NCI-H1105 treated with DMSO at 0.1 percent for 48 hours (cell line): ENCODE measurements at places on chromosomes 1 and 21.
A peak's percentile ranks its signal among the peaks of the same experiment; 100 is the strongest.

DNA sequence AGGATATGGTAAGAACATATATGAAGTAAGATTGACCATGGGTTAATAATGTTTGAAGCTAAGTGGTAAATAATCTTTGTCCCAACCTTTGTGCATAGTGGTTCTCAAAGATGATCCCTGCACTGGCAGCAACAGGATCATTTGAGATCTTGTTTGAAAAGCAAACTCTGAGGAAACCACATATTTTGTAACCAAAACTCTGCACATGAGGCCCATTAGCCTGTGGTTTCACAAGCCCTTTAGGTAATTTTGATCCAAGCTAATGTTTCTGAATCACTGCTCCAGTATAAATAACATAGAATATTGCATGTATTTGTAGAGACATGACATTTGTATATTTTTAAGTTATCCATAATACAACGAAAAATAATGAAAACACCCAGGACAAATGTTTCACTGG lies 147.9 kb upstream of the RGS18 start:
- DNase-seq, result no peak

- DNase-seq, result no peak
Observed at GRCh38 chr21:21666689-21667088, 668.5 kb downstream of the NCAM2 start.

DNA sequence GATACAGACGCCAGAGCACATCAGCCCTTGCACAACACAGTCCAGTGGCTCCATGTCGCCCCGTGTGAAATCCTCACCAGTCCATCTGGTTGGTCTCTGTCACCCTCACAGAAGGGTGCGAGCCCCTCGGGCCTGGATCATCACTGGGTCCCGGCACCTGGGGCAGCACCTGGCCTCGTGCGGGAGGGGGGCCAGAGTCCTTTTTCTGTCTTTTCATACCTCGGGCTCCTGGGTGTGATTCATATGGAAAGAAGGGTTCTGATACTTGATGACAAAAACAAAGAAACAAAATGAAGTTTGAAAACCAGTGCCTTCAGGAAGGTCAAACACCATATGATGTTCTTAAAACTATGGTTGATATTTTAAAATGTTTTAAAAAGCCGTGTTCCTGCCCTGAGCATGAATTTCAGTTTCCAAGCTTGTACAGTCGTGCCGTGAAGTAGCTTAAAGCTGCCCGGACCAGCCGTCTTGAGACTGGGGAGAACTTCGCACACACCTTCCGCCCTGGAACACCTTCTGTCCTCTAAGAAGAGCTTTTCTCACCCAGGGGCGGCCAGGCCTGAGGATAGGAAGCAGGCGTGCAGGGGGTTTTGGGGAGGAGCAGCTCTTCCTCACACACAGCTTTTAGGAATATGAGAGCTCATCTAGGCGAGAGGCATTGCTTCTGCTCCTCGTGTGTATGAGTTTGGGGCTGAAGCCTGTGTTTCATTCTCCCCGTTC lies 35.2 kb downstream of the SLC37A1 start:
- no peak for DNase-seq

DNA sequence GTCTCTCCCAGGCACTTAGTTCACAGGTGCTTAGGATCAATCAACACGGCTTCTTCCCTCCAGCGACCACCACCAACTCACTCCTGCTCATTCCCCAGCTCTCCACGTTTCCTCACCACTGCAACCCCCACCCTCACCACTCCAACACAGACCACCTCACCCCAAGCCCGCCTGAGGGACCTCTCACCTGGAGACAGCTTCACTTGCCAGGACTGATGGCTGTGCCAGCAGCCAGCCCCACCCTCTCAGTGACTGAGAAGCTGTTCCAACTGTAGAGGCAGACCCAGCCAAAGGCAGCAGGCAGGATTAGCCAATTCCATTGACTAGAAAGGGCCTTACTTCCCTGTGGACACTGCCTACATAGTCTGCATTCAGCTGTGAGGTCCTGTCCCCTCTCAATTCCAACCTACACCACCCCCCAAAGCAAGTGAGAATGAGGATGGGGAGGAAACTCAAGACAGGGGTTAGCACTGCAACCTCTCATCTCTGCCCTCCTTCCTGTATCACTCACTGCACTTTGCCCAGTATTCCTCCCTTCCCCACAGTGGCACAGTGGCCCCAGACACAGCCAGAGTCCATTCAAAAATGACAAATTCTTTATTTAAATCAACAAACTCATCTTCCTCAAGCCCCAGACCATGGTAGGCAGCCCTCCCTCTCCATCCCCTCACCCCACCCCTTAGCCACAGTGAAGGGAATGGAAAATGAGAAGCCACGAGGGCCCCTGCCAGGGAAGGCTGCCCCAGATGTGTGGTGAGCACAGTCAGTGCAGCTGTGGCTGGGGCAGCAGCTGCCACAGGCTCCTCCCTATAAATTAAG lies 7.6 kb downstream of the TAGLN2 start:
- DNase-seq, result no peak

GRCh38 chr1:212955098-212955497 lies 4.8 kb downstream of the VASH2 start:
- DNase-seq, result no peak

DNA sequence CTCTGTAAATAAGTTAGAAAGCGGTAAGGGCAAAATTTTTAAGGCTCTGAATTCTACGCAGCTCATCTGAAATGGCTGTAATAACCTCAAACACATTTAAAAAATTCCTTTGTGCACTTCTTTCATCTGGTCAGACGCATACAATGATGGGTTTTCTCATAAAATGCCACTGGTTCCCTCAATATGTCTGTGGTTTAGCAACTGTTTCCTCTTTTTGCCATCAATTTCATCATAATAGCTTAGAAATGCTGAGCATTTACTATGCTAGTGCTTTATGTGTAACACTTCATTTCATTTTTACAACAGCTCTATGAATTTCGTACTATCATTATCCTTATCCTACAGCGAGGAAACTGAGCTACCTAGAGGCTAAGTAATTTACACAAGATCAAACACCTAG lies 35.3 kb upstream of the DMRTA2 start:
- DNase-seq, result no peak

GRCh38 chr1:58713841-58714240 lies 14.0 kb upstream of the MYSM1 start:
- no peak for DNase-seq

- DNase-seq, result peak; percentile 47
Observed at GRCh38 chr21:32207406-32207716, 71.5 kb downstream of the MIS18A start.

DNA sequence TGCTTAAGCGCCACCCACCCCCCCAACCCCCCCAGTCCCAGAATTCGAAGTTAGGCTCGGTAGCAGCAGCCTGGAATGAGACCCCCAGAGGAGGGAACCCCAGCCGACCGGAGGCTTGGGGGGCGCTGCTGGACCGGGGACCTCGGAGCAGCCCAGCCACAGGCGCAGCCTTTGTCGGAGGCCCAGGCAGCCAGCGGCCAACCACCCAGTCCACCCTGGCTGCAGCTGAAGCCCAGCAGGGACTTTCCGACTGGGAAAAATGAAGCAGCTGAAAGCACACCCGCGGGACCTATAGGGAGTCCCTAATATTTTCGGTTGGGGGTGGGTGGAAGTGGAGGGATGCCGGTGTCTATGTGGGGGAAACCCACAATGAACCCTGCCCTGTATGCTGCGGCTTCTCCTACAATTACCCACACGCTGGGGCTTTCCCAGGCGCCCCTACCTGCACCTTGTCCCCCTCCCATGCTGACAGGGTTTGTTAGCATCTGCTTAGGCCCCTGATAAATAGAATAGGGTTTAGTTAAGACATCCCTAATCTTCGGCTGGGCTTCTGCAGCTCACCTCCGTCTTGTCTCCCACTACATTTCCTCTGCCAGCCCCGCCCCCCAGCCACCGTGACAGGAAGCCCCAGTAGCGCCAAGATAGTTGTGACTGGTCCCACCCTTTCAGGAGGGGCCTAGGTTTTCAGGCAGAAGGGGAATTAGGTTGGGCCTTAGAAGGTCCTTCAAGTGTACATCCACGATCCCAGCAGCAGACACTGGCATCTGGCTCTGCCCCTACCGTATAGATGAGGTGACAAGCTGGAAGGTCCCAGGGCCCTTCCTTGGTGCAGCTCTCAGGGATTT lies 838 bp downstream of the CCDC28B start:
- no peak for DNase-seq

- DNase-seq, result no peak
Observed at GRCh38 chr1:109802136-109802900, 38.6 kb upstream of the EPS8L3 start.

GRCh38 chr1:177211231-177211630 lies 40.5 kb downstream of the BRINP2 start:
- no peak for DNase-seq

GRCh38 chr1:202571719-202572339 lies 138.4 kb downstream of the SYT2 start:
- DNase-seq, result peak; percentile 33

- no peak for DNase-seq
Observed at GRCh38 chr1:161728376-161729226, 7.3 kb downstream of the FCRLB start.

DNA sequence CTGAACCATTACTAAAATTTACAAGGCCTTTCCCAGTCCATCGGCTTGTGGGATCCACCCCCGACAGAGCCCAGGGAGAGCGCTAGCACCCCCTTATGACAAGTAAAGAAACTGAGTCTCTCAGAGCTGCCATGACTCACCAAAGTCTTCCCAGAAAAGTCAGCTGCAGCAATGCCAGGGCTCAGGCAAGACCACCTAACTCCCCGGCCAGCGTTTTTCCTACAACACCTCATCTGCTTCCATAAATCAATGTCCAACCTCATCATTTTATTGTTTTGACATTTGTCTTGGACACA lies 15.0 kb downstream of the DHCR24 start:
- no peak for DNase-seq

DNA sequence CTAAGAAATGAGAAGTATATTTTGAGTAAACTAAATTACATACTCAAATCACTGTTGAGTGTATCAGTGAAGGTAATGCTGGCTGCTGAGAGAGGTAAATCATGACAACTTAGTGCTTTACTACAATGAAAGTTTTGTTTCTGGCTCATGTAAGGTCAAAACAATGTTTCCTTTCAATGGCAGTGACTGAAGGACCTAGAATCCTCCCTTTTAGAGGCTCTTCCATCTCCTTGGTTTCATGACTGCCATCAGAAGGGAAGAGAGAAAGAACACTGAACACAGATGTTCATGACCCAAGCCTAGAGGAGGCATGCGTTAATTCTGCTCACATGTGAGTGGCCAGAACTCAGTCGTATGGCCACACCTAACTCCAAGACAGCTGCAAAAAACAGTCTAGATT lies 130.6 kb downstream of the AKT3 start:
- no peak for DNase-seq

DNA sequence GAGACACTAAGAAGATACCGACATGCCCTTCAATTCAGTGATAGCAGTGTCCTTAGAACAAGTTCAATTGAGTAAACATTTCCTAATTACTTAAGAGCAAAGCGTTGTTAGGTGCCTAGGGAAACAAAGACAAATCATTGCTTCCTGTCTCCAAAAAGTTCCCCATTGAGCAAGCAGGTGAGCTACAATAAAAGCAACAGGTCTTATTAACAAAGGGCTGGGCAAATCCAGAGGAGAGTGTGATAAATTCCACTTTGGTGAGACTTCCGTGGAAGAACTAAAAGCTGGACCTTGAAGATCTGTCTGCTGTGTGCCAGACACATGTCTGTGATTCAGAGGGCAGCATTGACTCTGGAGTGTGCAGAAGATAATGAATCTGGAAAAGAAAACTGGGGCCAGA lies 1.9 kb upstream of the TUT4 start:
- peak; percentile 8 for DNase-seq

GRCh38 chr1:214106375-214106774 lies 118.6 kb downstream of the PROX1 start:
- no peak for DNase-seq

DNA sequence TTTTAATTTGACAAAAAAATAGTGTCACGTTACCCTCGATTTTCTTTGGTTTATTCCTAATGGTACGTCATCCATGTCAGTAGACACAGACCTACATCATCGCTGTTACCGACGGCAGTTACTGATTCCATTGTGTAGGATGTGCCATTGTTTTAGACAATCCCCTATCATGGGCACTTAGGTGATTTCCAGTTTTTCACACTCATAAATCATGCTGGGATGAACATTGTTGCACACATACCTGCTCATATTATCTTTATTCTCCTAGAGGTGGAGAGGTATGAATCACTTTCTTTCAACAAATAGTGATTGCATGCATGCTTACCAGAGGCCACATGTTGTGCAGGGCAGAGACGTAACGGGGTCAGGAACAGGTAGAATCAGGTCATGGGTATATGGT lies 79.7 kb upstream of the EFHD2 start:
- no peak for DNase-seq

- DNase-seq, result peak; percentile 3
Observed at GRCh38 chr1:34113362-34113761, 51.7 kb downstream of the CSMD2 start.

DNA sequence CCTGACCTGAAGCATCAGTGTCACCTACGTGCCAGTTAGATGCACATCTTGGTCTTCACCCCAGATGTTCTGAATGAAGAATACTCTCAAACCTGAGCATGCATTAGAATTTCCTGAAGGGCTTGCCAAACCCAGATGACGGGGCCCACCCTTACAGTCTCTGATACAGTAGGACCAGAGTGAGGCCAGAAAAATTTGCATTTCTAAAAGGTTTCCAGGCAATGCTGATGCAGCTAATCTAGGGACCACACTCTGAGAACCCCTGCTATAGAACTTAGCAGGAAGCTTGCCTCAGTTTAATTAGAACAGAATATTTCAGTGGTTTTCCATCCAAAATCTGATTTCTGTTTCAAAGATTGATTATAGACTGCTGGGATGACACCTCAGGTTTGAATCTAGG lies 9.9 kb upstream of the CTBS start:
- no peak for DNase-seq

GRCh38 chr1:157181258-157181657 lies 43.1 kb upstream of the ETV3 start:
- DNase-seq, result no peak

DNA sequence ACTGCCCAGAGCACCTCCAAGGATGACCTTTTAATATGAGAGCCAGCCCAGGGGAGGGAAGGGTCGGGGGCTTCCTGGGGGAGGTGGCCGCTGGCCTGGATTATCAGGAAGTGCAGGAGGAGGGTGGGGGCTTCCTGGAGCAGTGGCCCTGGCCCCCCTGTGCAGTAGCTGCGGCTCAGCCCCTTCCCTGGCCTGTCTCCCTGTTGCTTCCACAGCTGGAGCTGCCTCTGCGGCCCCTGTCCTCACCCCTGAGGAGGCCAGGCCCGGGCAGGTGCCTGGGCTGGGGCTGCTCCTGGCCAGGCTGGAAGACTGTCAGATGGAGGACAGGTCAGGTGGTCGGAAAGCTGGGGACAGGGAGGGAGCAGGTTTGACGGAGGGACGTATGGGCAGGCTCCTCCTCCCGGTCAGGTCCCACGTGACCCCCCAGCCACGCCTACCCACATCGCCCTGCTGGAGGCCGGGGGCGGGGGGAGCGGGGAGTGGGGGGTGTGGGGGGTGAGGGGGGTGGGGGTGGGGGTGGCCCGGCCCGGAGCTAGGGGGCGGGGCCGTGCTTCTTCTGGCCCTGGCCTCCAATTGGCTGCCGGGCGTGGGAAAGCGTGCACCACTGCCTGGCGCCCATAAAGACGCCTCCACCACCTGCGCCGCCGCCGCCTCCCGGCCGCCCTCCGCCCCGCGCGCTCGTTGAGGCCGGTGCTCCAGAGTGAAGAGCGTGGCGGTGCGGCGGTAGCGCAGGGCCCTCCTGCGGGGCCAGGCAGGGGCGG lies 10.2 kb upstream of the TNFRSF14 start:
- DNase-seq, result peak; percentile 42

- DNase-seq, result no peak
Observed at GRCh38 chr1:226888816-226889215, 18.4 kb downstream of the PSEN2 start.

- DNase-seq, result no peak
Observed at GRCh38 chr1:177706977-177707376, 262.9 kb downstream of the SEC16B start.
